ENCODE measurements at places on chromosomes 6 and 20.

GRCh38 chr6:32697031-32697430 lies 30.6 kb upstream of the HLA-DQB1 start:
- no peak for DNase-seq

GRCh38 chr6:17740559-17741220 lies 34.0 kb upstream of the NUP153 start:
- no peak for DNase-seq

DNA sequence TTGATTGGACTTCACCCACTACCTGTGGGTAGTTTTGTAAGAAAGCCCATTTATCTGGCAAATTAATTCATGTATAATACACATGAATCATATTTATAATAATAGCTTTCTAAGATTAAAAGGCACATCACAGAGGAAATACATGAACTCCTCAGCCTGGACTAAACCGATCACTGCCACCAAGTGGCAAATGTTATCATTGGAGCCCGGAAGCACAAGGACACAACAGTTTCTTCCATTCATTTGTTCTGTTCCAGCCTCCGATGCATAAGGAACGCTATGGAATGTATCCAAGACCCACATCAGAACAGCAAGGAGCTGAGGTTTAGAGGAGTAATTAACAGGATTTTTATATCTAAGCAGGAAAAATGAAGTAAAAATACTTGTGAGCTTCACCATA lies 13.9 kb upstream of the IPCEF1 start:
- DNase-seq, result no peak

GRCh38 chr20:9576695-9577094 lies 62.3 kb downstream of the LAMP5 start:
- no peak for DNase-seq

- DNase-seq, result no peak
Measured at GRCh38 chr6:38937839-38938613, 110.6 kb upstream of the GLP1R start.

DNA sequence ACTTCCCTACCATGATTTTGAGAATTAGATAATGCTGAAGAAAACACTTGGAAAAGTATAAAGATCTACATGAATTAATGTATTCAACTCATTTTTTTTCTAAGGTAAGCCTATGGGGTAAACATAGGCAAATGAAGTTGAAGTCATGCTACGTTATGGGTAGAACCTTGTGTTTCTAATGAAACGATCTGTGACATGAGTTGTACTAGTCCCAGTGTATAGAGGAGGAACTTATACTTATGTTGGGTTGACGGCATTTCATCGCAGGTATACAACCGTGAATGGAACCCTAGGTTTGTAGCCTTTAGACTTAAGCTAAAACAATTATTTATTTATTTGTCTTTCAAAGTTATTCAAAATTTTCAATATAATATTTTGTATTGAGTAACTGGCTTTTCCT lies 2.6 kb downstream of the SLC35F1 start:
- DNase-seq, result no peak

- DNase-seq, result no peak
Measured at GRCh38 chr20:35607003-35607735, 8.5 kb upstream of the SPAG4 start.

DNA sequence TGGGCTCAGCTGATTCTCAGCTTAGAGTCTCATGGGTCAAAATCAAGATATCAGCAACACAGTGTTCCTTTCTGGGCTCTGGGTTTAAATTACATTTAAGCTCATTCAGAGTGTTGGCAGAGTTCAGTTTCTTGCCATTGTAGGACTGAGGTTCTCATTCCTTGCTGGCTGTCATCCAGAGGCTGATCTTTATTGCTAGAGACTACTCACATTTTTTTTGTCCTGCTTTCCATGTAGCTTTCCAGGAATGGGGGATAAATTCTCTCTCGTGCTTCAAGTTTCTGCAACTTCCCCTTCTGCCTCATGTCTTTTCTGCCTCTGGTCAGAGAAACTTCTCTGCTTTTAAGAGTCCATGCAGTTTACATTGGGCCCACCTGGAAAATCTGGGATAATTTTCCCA lies 86.9 kb downstream of the RFX6 start:
- DNase-seq, result no peak

- no peak for DNase-seq
Measured at GRCh38 chr20:8645326-8645725, 423.6 kb upstream of the PLCB4 start.

- DNase-seq, result no peak
Measured at GRCh38 chr6:161140554-161140875, 133.3 kb downstream of the AGPAT4 start.

- DNase-seq, result no peak
Measured at GRCh38 chr6:139472351-139473015, 98.0 kb upstream of the CITED2 start.
